ENCODE measurements at places on chromosomes 16 and 17.

- no peak for DNase-seq
Observed at GRCh38 chr17:72462407-72462806, 341.6 kb downstream of the SOX9 start.

GRCh38 chr17:58391302-58391984 lies 25.9 kb downstream of the RNF43 start:
- DNase-seq, result no peak

DNA sequence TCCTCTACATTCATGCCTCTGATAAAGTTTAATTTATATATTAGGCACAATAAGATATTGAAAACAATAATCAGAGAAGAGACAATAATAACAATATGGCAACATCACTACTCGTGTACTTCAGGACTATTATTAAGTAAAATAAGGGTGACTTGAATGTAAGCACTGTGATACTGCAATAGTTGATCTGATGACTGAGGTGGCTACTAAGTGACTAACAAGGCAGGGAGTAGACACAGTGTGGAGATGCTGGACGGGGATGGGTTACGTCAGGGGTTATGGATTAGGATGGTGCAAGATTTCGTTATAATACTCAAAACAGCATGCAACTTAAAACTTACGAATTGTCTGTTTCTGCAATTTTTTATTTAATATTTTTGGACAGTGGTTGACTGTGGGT lies 32.5 kb downstream of the CYLD start:
- no peak for DNase-seq

- DNase-seq, result no peak
Observed at GRCh38 chr17:68939195-68939594, 16.0 kb downstream of the ABCA8 start.

DNA sequence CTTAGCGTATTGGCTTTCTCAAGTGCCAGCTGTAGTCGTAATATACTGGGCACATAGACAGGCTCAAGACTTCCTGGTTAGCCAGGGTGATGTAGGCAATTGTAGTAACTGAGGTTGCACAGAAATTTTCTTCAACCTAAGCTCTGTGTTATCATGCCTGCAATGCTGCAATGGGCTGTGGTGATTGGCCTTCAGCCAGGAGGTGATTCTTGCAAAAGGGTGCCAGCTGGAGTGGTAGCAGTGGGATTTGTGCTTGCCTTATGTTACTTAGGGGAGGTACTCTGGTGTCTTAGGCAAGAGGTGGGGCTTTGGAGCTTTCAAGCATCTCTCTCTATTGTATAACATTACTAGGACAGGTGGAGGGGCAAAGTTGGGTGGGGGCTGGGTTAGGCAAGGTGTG lies 495.1 kb downstream of the CDH11 start:
- DNase-seq, result no peak

Measured in stimulated activated CD4-positive, alpha-beta T cell treated with anti-CD3 and anti-CD28 coated beads, Interleukin-4, amount 100 ng/mL, for 24 hours (primary cell).